ENCODE measurements at places on chromosomes 1 and 21. TPM values are rescaled to one million over a fixed set of nuclear protein-coding genes. Genes with fewer than 3 reads are reported as not detected.

The NLRP3 gene
- 0.37 TPM for total RNA-seq

The CA14 gene
- total RNA-seq: not detected

The BRINP2 gene
- total RNA-seq: not detected

The VPS13D gene
- 7.3 TPM for total RNA-seq

The DNALI1 gene
- 1.0 TPM for total RNA-seq

The HSPA6 gene
- total RNA-seq: 0.18 TPM

The UTS2 gene
- not detected for total RNA-seq

The PROX1 gene
- 0.25 TPM for total RNA-seq

The MYOC gene
- not detected for total RNA-seq

The CDA gene
- not detected for total RNA-seq

The KCNJ9 gene
- not detected for total RNA-seq

The KCNA3 gene
- not detected for total RNA-seq

The KCNK1 gene
- 0.09 TPM for total RNA-seq

The FLG2 gene
- total RNA-seq: not detected

The OR2M3 gene
- total RNA-seq: not detected

The CLCA1 gene
- not detected for total RNA-seq
